ENCODE measurements at places on chromosomes 4 and X.

DNA sequence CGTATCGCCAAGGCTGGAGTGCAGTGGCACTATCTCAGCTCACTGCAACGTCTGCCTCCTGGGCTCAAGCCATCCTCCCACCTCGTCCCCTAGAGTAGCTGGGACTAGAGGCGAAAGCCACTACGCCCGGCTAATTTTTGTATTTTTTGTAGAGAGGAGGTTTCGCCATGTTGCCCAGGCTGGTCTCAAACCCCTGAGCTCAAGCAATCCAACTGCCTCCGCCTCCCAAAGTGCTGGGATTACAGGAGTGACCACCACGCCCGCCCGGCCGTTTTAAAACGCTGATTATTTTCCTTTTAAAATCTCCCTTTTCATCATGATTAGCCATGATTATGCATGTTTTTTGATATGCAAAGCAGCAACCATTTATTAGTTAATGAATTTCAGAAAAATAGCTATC lies 2.2 kb downstream of the N4BP2 start:
- DNase-seq: no peak

DNA sequence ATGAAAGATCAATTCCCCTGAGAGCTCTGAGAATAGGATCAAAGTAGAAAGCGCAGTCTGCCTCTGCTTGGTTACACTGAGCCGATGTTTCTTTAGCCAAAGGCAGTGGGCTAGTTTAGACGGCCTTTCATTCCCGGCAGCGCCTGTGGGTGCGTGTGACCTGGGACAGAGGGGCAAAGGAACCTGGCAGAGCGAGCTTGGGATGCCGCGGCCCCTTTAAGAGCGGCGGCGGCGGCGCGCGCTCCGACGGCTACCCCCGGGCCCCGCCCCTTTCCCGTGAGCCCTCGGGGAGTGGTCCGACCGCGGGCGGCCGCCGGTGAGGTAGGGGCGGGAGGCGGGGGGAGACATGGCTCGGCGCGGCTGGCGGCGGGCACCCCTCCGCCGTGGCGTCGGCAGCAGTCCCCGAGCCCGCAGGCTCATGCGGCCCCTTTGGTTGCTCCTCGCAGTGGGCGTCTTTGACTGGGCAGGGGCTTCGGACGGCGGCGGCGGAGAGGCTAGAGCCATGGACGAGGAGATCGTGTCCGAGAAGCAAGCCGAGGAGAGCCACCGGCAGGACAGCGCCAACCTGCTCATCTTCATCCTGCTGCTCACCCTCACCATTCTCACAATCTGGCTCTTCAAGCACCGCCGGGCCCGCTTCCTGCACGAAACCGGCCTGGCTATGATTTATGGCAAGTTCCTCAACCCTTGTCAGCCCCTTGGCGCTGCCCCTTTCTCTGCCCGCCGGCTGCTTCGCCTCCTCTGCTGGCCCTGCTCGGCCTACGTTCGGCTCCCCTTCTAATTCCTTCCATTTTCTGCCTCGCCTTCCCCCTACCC lies at the start of gene SLC9A6:
Gene SLC9A6, plus strand, starts transcription at position 279 of the 816 bp plus-strand sequence. Its CDS starts 224 bp downstream, at position 503.
- DNase-seq: no peak

DNA sequence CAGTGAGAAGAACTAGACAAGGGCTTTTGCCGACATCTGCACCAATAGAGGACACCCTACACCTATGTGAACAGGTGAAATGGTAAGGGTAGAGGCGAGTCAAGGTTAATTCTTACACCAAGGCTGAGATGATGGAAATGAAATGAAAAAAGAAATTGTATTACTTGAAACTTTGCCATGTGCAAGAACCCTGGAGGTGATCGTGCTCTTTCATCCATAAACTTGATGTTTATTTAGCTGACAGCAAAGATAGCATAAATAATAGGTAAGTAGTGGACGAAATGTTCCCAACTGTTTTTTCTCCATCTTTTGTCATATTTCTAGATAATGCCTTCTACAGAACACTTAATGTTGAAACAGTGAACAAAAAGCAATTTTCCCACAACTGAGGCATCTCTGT lies 162.5 kb downstream of the BANK1 start:
- DNase-seq: no peak

- no peak for DNase-seq
These were observed 152.7 kb downstream of the STK32B start for GRCh38 chr4:5203993-5204310.

DNA sequence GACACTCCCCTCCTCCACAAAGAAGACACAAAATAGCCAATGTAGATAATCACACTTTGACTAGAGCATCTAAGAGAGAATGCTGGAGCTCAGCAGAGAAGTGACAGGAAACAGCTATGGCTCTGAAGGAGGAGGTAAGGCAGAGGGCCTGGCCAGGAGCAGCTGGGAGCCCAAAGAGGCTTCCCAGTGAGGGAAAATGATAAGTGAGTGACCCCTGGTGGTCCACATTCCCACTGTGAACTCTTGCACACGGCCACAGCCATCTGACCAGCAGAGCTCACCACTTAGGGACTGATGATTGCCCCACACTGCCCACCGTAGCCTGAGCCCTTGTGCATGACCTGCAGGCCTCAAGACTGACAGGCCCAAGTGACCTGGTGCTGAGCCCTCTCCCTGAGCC lies 162.7 kb upstream of the GALNTL6 start:
- DNase-seq: no peak
